ENCODE measurements at places on chromosomes 2 and 18.

DNA sequence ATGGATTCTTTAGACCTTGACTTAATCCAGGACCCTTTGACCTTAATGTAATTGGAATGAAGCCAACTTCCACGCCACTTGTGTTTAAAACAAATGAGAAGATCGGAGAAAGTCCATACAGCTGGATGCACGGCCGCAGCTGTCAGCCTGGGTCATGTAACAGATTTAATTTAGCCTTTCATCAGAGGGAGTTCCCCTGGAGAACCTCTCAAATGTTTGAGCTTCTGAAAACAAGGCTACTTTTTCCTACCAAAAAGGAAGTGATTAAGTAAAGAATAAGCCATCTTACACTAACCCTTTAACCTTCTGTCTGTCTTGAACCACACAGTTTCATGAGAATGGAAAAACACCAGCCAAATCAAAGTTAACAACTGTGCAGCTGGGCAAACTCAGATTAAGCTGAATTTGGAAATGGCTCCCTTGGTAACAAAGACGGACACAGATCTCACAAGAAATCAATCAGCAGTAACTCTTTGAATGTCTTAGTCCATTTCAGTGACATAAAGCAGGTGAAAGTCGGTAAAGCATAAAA lies 103.6 kb downstream of the DOCK10 start:
- DNase-seq: no peak

DNA sequence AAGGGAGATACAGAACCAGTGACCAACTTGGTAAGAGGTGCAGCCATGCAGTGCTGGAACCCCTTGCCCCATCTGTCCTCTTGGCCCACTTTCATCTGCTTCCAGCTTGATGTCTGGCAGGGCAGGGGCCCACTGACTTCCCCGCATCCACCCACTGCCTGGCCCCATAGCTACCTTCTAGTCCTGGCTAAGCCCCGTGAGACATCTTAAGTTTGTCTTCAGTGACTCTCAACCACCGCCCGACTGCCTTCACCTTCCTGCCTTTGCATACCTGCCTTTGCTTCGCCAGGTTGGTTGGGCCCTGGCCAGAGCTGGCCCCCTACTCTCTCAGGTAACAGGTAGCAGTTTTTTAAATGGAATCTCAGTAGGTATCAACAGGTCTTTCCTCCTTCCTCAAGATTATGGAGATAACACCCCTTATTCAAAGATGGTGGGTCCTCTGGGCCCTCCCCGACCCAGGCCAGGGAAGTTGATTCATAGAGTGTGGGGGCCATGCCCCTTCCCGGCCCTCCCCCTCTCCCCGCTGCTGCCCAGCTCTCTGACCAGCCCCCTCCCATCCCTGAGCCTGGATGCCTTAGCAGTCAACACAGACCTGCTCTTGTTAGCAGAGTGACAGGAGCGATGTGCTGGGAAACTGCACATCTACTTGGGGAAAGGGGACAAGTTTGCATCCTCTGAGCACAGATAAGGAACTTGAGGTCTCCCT lies 2.8 kb downstream of the ARID5A start:
- no peak for DNase-seq

DNA sequence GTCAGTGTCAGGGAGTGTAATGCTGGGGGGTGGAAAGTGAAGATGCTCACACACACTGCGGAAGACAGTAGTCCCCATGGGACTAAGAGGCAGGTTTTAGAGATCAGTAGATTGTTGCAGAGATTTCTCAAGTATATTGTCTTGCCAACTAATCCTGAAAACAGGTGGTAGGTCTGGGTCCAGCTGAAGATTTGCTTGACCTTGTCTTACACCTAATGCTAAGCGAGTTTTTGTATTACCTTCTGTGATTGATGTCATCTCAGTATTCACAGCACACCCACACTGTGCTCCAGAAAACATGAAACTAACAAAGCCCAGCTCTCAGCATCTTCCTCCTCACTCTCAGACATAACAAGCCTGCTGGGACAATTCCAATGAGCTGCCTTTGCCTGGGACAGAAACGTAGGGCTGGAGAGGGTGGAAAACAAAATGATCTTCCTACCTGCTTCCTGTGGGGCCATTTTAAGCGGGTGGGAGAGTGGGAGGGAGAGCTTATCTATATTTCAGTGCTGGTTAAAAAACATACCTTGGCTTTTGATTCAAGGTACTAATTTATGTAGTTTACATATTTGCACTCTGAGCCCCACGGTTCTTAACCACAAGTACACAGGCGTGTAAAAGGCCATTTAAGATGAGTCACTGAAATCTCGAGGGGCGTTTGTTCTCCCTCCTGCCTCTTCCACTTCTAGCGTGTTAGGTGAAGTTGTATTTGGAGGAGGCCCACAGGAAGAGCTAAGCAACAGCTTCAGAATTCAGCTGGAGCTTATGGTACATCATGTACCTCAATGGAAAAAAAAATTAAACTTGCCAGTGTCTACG lies 23.1 kb upstream of the RBMS1 start:
- no peak for DNase-seq

DNA sequence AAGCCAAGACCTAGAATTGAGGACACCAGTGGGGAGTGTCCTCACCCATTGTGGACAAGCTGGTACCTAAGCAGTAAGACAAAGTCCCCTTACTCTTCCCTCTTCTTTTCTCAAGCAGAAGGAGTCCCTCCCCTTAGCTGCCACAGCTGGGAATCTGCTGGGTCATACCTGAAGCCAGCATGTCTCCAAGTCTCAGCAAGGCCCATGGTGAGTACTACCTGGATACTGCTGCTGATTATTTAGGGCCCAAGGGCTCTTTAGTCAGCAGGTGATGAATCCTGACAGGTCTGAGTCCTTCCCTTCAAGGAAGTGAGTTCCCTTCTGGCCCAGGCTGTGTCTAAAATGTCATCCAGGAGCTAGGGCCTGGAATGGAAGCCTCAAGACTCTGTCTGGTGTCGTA lies 198.6 kb upstream of the STK17B start:
- DNase-seq: no peak

DNA sequence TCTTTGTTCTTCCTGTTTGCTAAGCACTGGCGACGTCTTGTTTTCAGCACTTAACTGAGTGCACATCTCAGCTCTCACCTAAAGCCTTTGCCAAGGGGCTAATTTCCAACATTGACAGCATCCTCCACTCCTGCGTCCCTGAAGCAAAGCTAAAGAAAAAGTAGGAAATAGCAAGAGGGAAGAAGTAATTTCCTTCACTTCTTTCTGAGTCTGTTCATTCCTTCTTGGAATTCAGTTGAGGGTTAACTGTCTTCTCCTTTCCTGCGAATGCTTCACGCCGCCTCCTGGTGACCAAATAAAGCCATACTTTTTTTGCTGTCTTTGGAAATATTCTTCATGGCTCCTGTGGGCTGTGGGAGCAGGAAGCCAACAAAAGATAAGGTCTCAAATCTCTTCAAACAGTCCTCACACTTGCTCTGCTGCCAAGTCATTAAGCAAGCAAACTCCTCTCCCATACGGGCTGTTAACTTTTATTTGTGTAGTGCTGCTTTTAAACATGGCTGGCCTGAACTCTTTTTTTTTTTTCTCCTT lies 100.9 kb downstream of the DPP10 start:
- DNase-seq: no peak

DNA sequence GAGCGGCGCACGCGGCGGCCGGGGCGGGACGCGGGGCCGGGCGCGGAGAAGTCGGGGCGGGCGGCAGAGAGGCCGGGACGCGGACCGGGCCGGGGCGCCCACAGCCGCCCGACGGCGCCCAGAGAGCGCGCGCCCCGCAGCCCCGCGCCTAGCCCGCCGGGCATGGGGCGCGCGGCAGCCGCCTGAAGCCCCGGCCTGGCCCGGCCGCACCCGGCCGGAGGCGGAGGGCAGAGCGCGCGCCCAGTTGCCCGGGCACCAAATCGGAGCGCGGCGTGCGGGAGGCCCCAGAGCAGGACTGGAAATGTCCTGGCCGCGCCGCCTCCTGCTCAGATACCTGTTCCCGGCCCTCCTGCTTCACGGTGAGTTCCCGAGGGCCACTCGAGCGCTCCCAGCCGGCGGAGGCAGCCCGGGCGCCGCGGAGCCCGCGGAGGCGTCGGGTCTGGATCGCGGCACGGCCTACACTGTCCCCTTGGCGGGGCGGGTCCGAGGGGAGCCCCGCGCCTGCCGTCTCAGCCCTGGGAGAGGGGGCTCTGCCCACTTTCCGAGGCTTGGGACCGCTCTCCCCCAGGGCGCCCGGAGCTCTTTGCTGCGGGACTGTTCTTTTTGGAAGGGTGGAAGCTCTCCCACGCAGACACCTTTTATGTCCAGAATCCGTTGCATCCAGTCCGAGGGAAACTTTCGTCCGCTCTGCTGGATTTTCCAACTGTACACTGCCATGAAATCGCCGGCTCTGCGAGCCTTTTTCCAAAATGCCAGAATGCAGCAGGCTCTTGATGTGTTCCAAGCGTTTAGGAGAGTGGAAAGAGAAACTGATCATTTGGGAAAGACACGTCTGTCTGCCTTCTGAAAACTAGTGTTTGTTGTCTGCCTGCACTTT lies 484 bp downstream of the APCDD1 start:
- no peak for DNase-seq

- DNase-seq: no peak
These were observed 64.5 kb downstream of the TSPYL6 start for GRCh38 chr2:54191361-54192135.

DNA sequence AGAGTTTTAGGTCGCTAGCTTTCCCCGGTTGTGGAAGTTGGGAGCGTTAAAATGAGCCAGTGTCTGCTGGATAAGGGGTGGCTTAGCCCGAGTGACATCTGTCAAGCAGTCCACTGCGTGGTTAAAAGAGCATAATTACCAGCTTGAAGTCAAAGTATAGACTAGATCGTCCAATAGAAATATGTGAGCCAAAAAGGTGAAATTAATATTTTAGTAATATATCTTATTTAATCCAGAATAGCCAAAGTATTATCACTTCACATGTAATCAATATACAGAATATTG lies 654 bp downstream of the COMMD1 start:
- DNase-seq: no peak

- no peak for DNase-seq
These were observed 10.0 kb downstream of the PNKD start for GRCh38 chr2:218280260-218280870.

DNA sequence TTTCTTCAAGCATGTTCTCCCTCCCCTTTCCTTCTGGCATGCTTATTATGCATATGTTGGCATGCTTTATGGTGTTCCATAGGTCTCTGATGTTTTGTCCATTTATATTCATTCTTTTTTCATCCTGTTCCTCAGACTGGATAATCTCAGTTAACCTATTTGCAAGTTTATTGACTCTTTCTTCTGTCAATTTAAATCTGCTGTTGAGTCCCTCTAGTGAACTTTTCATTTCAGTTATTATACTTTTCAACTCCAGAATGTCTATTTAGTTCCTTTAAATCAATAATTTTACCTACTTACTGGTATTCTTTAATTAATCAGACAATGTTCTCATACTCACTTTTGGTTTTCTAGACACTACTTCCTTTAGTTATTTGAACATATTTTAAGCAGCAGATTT lies 101.2 kb downstream of the GALNT14 start:
- DNase-seq: no peak

- no peak for DNase-seq
These were observed 822 bp downstream of the PSMG2 start for GRCh38 chr18:12703664-12704063.

GRCh38 chr2:220503431-220503830 lies 876.0 kb downstream of the SLC4A3 start:
- DNase-seq: no peak

GRCh38 chr18:4017480-4017879 lies 437.6 kb downstream of the DLGAP1 start:
- no peak for DNase-seq

DNA sequence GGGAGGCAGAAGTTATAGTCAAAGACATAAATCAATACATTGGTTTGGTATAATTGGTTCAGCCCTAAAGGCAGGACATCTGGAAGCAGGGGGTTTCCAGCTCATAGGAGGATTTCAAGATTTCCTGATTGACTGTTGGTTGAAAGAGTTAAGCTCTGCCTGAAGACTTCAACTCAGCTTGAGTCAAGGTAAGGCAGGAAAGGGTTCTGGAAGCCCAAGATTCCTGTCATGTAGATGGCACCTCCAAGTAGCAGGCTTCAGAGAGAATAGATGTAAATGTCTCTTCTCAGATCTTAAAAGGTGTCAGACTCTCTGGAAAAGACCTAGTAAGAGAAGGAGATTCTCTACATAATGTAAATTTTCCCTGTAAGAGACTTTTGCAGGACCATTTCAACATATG lies 335.3 kb downstream of the RIT2 start:
- DNase-seq: no peak

GRCh38 chr2:75342504-75343175 lies 143.3 kb upstream of the TACR1 start:
- no peak for DNase-seq

DNA sequence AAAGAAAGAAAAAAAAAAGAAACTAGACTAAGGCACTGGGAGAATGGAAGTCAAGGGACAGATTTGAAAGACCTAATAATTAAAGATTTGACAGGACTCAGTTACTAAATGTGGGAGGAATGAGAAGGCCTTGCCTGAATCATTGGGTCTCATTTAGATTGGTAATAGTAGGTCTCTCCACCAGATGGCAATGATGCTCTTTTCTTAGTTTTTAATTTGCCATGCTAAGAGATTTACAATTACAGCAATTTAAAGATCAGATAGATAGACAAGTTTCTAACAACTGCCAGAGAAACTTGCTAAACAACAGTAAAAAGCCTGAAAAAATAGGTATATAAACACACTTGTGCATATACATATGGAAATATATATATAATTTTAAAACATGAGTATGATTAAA lies 153.0 kb downstream of the TMEM247 start:
- DNase-seq: no peak

DNA sequence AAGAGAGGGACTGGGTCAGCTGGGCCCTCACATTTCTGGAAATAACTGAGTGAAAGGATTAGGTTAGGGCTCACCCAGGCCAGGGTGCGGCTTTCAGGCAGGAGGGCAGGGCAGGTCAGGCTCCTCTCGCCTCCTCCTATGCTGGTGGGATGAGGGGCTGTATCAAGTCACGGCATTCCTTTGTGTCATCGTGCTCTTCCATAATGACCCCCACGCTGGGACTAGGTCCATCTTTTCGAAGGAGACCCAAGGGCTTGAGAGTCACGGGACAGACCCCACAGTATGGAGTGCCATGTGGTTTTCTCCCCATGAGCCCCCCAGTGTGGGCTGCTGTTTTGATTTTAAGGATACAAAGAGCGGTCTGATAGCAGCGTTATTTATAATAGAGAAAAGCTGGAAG lies 137.8 kb upstream of the COPS8 start:
- DNase-seq: no peak

- no peak for DNase-seq
These were observed 48.1 kb downstream of the SEMA4F start for GRCh38 chr2:74702001-74702715.

GRCh38 chr2:1641523-1641922 lies 102.8 kb downstream of the PXDN start:
- no peak for DNase-seq

DNA sequence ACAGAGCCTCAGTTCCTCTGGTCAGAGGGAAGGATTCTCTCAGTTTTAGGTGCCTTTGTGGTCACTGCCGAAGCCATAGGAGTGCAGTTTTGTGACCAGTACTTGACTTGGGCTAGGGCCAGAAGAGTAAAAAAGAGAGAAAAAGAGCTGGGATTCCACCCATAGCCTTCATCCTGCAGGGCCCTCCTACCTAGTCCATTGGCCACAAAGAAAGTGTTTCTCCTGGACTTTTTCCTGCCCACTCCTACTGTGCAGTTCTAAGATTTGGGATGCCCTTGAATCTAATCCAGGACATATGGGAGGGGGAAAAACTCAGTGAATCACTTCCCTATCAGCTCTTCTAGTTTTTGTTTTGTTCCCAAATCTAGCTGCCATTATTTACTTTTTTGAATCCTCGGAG lies 26.0 kb downstream of the FAM117B start:
- no peak for DNase-seq

- no peak for DNase-seq
These were observed 47.6 kb downstream of the BCL11A start for GRCh38 chr2:60505880-60506260.

- DNase-seq: no peak
These were observed 79.8 kb downstream of the XRCC5 start for GRCh38 chr2:216188956-216189355.

Data from CD8-positive, alpha-beta T cell (primary cell).